Panc1 (cell line): ENCODE measurements at places on chromosomes 6 and 20. TPM values are rescaled to one million over a fixed set of nuclear protein-coding genes. Genes with fewer than 3 reads are reported as not detected.

- DNase-seq, result no peak
- no peaks in the 10 kb centered on the region for H3K36me3 ChIP-seq
- no peaks in the 10 kb centered on the region for H3K4me1 ChIP-seq
- H3K27ac ChIP-seq, result no peak overlapping the region
These were observed 38.8 kb downstream of the C6orf52 start for GRCh38 chr6:10655508-10656055.

GRCh38 chr20:53425481-53425880, 168.2 kb downstream of the ZNF217 start:
- H3K4me3 ChIP-seq, result no peak overlapping the region
- no peaks in the 10 kb centered on the region for H3K36me3 ChIP-seq
- H3K27ac ChIP-seq, result no peak overlapping the region
- H3K27me3 ChIP-seq, result no peaks in the 10 kb centered on the region
- H3K4me1 ChIP-seq, result no peaks in the 10 kb centered on the region

- no peaks in the 10 kb centered on the region; the same call in 1 of the 2 replicates for H3K27me3 ChIP-seq
- H3K4me3 ChIP-seq, result no peak overlapping the region
- no peak for DNase-seq
- no peaks in the 10 kb centered on the region for H3K36me3 ChIP-seq
- peaks cover 3% of the 10 kb centered on the region; the same call in 1 of the 2 replicates for H3K4me1 ChIP-seq
- H3K27ac ChIP-seq, result no peak overlapping the region
These were observed 12.6 kb downstream of the TUBB2B start for GRCh38 chr6:3214898-3215297.

ABT1 gene
- total RNA-seq, result 18.0 TPM

RNF182 gene
- 22.2 TPM for total RNA-seq
